ENCODE measurements at places on chromosomes 6 and 20.
A peak's percentile ranks its signal among the peaks of the same experiment; 100 is the strongest.

DNA sequence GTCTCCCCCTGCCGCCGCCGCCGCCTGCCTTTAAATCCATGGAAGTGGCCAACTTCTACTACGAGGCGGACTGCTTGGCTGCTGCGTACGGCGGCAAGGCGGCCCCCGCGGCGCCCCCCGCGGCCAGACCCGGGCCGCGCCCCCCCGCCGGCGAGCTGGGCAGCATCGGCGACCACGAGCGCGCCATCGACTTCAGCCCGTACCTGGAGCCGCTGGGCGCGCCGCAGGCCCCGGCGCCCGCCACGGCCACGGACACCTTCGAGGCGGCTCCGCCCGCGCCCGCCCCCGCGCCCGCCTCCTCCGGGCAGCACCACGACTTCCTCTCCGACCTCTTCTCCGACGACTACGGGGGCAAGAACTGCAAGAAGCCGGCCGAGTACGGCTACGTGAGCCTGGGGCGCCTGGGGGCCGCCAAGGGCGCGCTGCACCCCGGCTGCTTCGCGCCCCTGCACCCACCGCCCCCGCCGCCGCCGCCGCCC lies 474 bp downstream of the CEBPB start:
- peak; percentile 71 for DNase-seq

- peak; percentile 9 for DNase-seq
Observed at GRCh38 chr6:4647414-4648365, 128.5 kb upstream of the CDYL start.

- DNase-seq = no peak
Observed at GRCh38 chr6:113291751-113292445, 565.2 kb upstream of the MARCKS start.

GRCh38 chr20:41456351-41456750 lies 89.7 kb upstream of the EMILIN3 start:
- no peak for DNase-seq

DNA sequence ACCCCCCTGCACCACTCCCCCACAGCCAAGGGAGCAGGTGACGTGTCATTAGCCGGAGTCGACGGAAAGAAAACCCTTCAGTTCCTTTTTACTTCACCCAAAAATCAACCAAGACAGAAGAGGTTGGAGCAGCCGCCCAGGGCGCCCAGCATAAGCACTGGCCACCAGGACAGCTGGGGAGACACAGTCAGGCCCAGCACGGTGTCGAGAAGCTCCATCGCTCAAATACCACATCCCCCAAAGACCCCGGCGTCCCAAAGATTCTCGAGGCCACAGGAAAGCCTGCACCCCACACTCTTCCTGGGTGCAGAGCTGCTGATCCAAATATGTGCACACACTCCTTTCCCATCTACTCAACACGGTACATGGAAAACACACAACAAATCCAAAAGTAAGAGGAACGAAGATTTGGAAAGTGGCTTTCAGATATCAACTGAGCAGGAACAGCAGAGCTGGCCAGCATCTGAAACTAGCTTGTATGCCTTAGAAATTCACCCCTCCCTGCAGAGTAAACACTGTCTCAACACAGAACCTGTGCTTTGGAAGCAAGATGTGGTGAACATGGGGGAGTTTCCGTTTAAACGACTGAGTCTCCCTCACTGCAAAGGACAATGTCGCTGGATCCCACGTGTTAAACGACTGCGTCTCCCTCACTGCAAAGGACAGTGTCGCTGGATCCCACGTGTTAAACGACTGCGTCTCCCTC lies 54.6 kb downstream of the DLL1 start:
- no peak for DNase-seq

DNA sequence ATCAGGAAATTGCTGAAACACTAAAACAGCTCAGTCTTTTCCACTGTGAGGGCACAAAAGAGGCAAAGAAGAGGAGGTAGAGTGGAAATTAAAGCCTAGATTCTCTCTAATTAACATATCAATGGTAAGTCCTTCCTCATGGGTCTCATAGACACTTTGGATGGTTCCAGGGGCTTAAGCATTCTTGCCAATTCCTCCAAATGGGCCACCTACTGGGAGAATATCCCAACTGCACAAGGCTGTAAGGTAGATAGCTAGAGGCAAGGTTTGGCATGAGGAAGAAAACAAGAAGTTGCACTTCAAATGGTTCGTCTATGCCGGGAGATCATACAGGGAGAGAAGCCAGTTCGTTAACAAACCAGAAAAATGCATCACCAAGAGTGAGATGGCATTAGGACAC lies 107.6 kb upstream of the KHDRBS2 start:
- DNase-seq = no peak

DNA sequence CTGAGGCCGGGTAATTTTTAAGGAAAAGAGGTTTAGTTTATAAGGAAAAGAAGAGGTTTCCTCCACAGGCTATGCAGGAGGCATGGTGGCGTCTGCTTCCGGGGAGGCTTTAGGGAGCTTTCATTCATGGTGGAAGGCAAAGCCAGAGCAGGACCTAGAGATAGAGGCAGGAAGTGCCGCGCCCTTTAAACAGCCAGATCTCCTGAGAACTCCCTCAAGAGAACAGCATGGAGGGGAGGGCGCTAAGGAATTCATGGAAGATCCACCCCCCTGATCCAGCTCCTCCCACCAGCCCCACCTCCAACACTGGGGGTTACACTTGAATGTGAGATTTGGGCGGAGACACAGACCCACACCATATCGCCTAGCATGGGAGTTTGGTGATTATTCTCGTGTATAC lies 13.9 kb upstream of the DACT2 start:
- no peak for DNase-seq

DNA sequence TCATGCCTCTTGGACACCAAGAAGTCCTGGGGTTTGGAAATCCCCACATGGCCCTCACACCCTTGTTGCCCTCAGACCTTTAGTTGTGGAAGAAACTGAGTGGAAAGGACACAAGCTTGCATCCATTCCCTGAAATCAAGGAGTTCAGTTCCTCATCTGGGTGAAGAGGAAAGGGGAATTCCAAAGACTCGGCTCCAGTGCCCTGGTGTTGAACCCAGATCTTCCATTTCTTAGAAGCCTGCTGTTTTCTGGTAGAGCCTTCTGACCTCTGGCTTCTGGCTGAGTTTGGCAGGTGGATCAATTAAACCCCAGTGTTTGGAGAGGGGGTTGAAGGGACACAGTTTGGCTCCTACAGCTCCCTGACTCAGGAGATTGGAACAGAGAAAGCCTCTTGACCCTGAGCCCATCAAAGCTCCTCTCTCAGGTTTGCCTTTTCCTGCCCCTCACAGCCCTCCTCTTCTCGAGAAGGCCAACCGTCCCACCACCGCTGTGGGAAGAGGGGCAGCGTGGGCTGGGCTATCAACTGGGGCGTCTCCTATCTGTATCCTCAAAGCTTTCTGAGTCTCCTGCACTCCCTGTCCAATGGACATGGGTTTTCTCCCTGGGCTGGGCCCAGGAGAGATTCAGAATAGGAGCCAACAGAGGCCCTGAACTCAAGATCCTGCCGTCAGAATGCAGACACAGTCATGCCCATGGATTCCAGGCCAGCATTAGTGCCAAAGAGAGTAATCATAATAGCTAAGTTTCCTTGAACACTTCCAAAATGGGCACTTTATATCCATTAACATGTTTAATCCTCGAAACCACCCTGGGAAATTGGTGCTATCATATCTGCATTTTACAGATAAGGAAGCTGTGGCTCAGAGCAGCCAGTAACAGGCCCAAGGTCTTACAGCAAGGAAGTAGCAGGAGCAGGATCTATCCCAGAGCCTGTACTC lies 146.2 kb downstream of the VEGFA start:
- no peak for DNase-seq
